ENCODE measurements at places on chromosomes 2 and 18.

DNA sequence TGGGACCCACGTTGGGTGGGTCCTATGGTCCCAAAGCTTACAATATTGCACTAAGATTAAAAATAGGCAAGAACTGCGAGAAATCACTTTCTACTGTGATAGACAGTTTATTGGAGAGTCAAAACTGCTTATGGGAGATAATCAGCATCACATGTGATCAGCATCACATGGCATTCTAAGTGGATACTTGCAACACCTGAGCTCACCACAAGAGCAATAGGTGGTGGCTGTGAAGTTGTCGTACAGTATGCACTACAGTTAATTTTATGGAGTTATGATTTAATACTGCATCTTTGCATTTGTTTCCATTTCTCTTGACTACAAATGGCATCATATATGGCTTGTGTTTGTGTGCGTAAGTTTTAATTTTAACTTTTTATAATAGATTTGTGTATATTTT is 11.6 kb downstream of the PNO1 start:
- DNase-seq: no peak

DNA sequence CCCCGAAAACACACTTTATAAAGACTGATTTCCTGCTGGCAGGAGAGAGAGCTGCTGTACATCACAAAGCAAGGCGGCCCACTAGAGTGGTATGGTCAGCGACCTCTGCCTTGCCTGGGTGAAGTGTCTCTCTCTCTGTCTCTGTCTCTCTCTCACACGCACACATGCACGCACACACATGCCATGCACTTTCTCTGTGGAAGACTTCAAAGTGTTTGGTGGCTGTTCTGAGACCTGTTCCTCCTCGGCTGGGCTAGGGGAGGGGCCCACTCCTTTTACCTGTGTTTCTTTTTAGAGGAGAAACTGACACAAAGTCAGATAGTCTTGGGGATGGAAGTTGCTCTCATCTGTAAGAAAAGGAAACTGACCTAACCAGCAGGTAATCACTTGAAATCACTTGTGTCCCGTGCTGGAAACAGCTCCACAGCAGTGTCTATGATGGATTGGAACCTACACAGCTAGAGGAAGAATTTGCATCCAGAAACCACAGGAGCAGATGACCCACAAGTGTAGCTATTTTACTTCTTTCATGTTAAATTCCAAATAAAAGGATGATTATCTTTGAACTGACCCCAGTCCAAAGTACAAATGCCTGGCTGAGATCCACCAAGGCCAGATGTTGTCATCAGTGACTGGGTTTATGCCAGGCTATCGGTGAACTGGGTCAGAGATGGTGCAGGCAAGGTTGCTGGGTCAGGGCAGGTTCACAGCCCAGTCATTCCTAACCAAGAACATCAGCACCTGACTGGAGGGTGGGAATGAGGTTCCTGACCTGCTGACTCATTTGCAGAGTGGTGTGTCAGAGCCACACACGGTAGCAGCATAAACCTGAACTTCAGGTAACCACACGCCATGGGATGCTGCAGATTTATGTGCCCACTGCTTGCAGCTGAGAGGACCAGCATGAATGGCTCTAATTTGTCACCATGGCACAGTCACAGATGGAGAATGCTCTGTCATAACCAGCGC is 63.0 kb downstream of the NPAS2 start:
- DNase-seq: no peak

DNA sequence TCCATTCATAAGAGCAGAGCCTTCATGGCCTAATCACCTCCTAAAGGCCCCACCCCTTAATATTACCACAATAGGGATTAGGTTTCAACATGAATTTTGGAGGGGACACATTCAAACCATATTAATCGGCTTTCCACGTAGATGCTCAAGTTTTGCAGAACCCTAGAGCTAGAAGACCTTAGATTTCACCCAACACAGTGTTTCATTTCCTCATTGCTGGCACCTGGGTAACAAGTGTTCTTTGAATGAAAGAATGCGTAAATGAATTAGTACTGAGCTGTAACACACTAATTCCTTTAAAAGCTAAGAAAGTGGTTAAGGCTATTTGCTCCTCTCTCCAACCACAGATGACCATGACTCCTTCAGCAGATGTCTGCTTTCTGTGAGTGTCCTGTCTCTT is 252.5 kb downstream of the SMAD2 start:
- DNase-seq: no peak

DNA sequence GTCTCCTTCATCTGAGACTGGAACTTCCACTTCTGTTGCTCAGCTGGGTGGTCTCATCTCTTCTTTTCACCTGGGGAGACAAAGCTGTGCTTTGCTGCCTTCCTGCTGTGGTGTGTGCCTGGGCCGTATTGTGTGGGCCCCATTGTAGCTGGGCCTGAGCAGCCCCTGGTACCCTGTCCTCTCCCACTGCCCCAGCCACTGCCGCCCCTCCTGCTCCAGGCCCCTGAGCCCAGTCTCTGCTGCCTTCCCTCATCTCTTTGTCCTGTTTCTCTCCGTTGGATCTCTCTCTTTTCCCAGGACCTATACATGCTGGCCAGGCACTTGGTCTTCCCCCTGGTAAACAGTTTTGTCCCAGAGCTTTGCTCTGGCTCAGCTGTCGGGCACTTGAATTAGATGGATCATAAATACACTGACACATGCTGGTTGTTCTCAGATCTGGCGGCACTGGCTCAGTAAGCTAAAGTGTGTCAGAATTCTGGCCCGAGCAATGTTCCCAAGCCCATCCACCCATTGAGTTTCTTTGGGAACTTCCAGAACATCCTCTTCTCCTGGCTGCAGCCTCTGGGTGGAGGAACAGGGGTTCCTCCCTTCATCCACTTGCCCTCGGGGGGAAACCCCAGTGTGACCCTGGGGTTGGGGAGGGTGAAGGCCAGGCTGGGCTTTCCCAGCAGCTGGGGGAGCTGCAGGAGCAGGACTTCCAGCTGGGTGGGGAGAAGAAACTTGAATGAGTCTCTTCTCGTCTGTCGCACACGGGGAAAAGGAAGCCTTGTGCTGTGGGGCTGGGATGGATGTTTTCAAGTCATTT is 99.0 kb downstream of the DGKD start:
- no peak for DNase-seq

GRCh38 chr2:146665800-146666199 is 1179.0 kb upstream of the ACVR2A start:
- no peak for DNase-seq

- no peak for DNase-seq
These were observed 10.8 kb downstream of the EMILIN2 start for GRCh38 chr18:2857491-2858131.

DNA sequence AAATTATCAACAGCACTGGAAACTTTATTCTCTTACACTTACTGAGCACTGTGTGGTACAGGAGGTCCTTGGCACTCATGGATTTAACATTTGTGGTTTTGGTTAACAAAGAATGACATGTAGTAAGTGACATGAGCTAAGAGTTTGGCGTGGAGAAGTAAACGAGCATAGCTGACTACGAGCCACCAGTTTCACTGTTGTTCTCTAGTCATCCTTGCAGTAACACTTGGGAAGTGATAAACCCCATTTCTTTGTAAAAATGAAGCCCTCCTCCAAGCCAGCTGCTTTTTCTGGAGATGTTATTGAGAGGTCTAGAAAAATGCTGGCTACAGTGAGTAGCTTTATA is 32.7 kb downstream of the QPCT start:
- no peak for DNase-seq

DNA sequence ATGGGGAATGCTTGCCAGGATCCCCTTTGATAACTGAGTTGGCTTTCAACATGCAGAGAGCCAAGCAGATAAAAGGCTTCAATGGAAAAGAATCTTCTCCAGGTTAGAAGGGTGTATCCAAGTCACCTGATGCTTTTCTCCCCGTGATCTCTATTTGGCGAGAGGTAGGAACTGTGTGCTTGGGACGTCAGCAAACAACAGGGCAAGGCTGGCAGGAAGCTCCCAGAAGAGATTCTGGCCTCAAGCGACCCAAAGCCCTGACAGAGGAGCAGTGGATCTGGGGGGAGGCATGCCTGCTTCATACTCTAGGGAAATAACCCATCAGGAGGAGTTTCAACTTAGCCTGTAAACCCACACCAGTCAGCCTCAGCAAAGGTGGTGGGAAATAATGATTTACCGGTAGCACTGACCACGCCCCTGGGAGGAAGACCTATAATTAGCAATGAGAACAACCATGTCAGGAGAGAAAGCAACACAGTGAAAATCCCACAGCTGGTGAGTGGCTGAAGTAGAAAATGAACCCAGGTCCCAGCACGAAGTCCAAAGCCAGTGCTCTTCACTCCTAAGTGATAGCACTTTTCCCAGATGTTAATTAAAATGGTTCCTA is 76.3 kb upstream of the SEC11C start:
- DNase-seq: no peak

DNA sequence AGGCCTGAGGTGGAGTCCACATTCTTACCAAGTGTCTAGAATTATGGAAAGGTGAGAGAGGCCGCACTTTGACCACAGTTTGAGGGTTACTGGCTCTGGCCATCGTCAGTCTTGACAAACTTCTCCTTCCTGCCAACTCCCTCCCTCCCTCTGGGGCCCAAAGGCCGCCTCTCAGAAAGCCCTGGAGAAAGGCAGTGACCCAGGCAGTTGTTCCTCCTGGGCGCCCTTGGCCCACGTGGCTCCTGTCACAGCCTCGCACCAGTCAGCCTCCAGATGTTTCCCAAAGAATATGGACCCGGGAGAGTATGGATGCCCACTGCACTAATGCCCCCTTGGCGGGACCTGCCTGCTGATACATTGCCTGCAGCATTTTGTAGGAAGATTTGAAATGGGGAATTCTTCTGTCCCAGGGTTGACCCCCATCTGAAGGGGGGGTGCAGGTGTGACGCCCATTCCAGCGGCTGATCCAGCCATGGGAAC is 61.7 kb downstream of the ASB1 start:
- no peak for DNase-seq

DNA sequence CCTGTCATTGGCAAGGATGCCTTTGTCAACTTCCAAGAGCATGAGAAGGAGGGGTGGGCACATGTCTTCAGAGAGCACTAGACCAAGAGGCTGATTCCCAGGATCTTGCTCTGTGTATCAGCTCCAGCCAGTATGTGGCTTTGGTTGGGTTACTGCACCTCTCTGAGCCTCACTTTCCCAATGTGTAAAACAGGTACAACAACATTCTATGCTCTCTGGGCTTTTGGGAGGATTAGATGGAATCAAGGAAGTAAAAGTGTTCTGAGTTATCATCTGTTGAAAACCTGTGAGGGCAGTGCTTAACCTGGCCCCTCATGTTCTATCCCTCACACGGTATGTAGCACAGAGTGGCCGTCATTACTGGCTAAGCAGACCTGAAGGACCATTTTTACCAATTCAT is 103.9 kb downstream of the FHOD3 start:
- no peak for DNase-seq

All from stimulated activated CD4-positive, alpha-beta T cell treated with anti-CD3 and anti-CD28 coated beads, Interleukin-1b, Interleukin-23, amount 100 ng/mL, for 1 hour (primary cell).